ENCODE measurements at places on chromosomes 12 and 14.

GRCh38 chr14:78758333-78758732 lies 588.2 kb downstream of the NRXN3 start:
- DNase-seq = peak; percentile 19

DNA sequence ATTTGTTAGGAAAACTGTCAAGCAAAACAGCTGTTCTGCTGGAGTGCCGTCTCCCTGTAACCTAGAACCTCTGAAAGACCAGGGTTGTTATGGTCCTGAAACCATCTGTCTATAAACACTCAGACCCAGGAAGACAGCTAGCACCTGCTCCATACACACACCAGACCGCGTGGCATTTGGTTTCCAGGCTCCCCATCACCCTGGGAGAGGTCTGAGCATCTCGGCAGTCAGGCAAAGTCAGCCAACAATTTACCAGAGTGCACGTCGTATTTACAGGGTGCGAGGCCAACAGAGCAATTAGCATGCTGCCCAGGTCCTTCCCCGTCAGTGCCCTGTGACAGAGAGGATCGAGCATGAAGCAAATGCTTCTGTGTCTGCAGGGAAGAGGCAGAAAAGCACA lies 272.5 kb downstream of the SLC15A4 start:
- no peak for DNase-seq

- peak; percentile 61 for DNase-seq
These were observed 11.1 kb downstream of the BEST3 start for GRCh38 chr12:69688021-69688420.

DNA sequence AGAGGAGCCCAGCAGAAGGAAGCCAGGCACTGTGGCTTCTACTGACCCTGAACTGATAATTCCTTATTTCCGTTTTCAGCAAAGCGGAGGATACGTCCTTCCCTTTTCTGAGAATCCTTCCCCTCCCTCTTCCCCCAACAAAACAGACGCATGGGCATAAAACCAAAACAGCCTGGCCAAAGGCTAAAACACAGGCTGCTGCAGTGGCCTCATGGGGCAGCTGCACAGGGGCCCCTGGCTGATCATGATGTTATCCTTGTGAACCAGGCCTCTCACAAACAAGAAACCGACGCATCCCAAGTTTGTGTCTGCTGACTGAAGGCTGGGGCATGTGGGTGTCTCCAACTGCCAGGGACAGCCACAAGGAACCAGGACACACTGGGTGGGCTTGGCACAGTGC lies 23.4 kb upstream of the STON2 start:
- DNase-seq = no peak

DNA sequence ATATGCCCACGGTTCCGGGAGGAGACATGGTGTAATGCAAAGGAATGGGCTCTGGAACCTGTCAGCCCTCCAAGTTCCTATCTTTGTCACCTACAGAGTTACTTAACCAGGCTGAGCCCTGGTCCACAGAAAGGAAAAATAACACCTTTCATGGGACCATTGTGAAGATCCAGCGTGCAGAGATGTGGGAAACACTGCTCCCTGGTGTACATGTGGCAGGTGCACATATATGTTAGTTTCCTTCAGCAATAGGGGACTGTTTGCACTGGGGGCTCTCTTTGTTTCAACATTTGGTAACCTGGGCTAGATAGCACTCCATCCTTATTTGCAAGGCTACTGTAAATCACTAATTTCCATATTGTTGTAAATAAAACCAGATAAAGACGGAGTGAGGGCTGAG lies 72.3 kb downstream of the ANO2 start:
- peak; percentile 46 for DNase-seq

DNA sequence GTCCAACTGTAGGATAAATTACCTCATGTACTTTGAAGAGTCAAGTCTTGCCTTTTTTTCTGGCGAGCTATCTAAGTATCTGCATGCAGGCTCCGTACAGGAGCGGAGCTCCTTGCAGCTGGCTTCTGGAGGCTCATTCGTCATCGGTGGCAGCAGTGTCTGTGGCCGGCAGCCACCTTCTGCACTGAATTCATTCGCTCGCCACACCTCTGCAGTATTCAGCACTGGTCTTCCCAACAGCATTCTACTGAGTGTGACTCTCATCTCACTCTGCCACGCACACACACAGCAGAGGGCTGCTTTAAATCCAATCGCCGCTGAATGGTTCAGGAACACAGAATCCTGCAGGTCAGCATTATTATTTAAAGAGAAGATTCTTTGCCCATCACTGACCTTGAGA lies 200.0 kb downstream of the GLT1D1 start:
- DNase-seq = no peak

- DNase-seq = peak; percentile 24
These were observed 33.5 kb downstream of the TSHR start for GRCh38 chr14:80988735-80989429.

DNA sequence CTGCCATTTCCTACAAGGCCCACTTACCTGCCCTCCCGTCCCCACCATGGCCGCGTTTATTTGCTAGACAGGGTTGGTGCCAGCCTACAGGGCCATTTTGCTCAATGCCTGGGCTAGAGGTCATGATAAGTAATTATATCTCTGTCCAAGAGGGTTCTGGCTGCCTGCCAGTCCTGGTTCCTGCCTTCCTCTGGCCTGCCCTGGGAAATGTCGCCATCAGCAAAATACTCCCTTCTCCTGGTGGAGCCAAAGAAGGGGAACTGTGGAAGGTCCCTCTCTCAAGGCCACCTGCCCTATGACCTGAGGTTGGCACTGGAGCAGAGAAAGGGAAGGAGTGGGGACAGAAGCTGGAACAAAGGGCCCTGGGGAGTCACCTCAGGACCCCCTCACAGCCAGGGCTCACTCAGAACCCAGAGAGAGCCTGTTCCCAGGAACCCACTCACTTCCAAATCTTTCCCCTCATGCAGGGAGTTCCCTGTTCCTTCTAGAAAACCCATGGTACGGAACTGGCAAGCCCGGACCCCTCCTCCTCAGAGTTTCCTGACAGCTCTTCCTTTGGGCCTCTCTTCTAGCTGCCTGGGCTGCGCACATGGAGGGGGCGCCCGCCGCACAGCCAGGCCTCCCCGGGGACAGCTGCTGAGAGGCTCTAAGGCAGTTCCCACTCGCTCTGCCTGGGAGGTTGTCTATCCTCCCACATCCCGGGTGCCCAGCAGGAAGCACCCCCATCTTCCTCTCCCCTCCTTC lies 280.5 kb downstream of the DPF3 start:
- DNase-seq = no peak

- no peak for DNase-seq
These were observed 12.2 kb upstream of the CLEC2A start for GRCh38 chr12:9944391-9944790.

DNA sequence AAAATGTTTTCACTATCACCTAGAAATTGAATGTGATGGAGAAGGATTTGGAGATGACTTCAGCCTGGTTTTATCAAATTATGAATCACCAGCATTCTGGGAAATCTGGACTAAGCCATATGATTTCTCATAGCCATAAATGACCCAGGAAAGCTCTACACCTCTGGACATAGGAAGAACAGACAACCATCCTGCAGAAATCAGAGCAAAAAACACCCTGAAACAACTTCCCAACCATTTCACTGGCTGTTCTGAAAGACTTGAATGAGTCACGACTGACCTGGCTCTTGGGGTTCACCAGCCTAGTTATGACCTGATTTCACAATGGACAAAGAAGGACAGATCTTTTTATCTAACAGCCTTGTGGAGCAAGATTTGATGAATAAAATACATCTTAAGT lies 123.8 kb downstream of the KCNH5 start:
- peak; percentile 20 for DNase-seq

DNA sequence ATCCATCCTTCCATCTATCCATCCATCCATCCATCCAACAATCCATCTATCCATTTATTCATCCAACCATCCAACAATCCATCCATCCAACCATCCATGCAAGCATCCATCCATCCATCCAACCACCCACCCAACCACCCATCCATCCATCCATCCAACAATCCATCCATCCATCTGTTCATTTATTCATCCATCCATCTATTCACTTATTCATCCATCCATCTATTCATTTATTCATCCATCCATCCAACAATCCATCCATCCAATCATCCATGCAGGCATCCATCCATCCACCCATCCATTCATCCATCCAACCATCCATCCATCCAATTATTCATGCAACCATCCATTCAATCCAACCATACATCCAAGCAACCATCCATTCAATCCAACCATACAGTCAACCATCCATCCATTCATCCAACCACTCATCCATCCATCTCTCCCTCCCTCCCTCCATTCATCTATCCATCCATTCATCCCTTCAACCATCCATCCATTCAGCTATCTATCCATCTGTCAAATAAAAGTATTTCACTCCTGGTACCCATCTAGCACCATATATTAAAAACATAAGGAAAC lies 86.1 kb downstream of the KSR2 start:
- no peak for DNase-seq

GRCh38 chr14:84456946-84457345 lies 1073.0 kb upstream of the FLRT2 start:
- no peak for DNase-seq

DNA sequence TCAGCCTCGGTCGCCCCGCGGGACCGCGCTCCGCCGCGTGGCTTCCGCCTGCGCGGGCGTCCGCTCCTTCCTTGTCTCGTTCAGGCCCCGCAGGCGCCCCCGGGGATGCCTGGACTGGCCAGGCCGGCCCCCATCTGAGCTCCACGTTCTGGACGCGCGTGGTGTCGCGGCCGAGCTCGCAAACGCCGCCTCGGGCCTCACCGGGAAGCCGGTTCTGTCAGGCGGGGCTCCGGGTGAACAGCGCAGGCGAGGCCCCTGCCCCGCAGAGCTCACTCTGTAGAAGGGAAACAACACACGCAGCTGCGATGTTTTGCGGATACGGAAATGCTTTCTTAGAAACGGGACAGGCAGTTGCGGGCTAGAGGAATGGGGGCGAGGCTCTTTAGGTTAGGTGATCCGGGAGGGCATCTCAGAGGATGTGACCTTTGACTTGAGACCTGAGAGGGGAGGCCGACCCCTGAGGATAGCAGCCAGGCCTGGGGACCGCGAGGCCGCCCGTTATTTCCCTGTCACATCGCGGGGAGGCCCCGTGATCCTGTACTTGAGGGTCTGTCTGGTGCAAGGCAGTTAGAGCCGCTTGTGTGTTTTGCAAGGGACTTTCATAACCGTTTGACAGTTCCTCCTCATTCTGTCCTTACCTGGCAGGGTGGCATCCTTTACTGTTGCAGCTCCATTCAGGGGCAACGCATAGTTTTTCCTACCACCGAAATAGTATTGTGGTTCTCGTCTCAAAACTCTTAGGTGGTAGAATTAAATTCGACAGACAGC lies 584 bp downstream of the VRK1 start:
- DNase-seq = peak; percentile 19

GRCh38 chr12:6934110-6934509 lies 6.4 kb downstream of the ATN1 start:
- DNase-seq = peak; percentile 34

- no peak for DNase-seq
These were observed 1381.7 kb upstream of the SEL1L start for GRCh38 chr14:82915381-82915780.

- DNase-seq = no peak
These were observed 176.7 kb downstream of the CALM1 start for GRCh38 chr14:90573385-90574105.

DNA sequence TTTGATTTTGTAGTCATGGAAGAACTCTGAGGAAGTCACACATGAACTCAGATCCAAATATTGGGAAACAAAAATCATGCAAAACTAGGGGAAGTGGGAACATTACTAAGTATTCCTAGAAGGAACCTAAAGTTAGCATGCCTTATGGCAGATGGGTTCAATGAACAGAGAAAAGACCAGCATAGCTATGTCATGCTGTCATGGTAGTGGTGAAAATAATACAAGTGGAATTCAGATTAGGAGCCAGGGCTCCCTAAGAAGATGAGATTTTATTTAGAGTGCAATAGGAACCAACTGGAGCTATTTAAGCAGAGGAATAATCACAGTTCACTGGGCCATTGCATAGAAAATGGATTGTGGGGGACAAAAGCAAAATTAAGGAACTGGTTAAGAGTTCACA lies 134.0 kb downstream of the DIO2 start:
- no peak for DNase-seq
